NCI-H1092 (cell line): ENCODE measurements at places on chromosomes 5 and 9.

GRCh38 chr9:115775659-115776058 lies 377.9 kb upstream of the PAPPA start:
- DNase-seq, result no peak

- DNase-seq, result no peak
Measured at GRCh38 chr5:107501965-107502675, 168.6 kb downstream of the EFNA5 start.

DNA sequence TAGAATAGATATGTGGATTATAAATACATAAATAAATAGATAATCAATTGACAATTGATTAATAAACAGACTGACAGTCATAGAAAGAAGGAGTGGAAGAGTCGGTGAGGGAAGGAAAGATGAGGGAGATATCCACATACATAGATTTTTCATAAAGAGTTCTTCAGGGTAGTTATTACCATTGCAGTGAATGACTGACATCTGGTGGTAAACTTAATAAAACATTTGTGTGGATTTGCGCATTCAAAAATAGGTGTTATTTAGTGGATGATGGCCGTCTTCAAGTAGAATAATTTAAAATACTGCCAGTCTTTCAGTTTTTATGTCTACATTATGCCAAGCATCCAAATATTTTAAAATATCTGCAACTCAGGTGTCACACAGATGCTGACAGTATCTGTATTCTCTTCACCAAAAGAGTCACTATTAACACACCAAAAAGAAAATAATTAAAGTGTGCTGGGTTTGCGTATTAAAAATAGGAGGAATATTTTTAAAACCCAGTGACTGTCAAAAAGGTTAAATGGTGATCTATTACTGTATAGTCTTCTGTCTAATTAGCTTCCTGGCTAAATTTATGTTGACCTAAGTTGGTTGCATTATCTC lies 78.8 kb downstream of the GIN1 start:
- peak; percentile 24 for DNase-seq

DNA sequence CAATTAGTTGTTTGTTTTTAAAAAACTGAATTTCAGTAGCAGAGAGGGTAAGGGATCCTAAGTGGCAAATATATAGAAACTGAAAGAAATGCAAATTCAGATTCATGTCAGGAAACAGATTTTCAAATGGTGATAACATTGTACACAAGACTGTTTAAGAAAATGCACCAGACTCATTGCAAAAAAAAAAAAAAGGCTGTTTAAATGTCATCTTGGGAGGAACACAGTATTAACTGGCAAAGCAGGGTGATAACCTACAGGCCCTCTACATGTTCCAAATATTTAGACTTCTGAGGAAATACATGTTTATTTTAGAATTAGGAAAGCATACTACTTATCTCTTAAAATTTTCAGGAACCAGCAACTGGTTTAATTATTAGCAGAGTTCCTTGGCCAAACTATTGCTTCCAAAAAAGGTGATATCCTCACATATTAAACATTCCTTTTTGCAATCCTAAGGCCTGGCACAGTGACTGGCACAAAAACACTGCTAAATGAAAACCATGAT lies 114.5 kb downstream of the TSSK1B start:
- no peak for DNase-seq

- no peak for DNase-seq
Measured at GRCh38 chr5:99398976-99399375, 470.2 kb upstream of the CHD1 start.

- DNase-seq, result no peak
Measured at GRCh38 chr9:30732060-30732459, 1652.4 kb upstream of the ACO1 start.

DNA sequence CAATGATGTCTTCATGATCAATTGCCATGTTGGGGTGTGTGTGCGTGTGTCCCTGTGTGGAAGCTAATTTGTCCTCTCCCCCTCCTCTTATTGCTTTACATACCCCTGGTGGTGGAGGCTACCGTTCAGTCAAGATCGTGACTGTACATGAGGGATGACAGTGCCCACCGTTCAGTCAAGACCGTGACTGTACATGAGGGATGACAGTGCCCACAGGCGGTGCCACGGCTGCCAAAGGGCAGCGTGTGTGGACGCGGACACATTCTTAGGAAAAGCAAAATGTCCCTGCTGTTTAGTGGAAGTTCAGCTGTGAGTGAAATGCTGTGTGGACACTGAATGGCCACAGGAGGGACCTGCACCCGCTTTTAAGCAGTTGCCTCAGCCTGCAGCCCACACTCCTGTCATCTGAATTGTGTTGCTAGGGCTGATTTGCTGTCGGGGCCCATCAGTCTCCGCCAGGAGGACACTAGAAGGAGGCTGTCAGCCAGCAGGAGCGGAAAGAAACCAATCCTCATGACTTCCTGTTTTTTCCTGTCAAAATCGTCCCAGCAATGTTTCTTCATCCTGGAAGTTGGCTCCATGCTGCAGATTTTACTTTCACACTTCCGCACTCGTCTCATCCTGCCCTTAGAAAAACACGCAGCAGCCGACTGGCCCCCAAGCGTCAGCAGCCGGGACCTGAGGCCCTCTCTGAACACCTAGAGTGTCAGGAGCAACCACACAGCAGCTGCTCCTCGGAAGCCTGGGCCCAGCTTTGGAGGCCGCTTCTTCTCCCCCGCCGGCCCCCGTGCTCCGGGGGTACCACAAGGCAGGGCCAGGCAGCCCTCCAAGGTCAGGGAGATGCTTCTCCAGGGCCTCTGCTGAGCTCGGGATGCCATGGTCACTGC lies 9.1 kb downstream of the OR2V1 start:
- DNase-seq, result no peak

GRCh38 chr9:27019589-27019988 lies 14.1 kb upstream of the LRRC19 start:
- DNase-seq, result no peak

- DNase-seq, result no peak
Measured at GRCh38 chr5:10468256-10468655, 26.6 kb downstream of the ROPN1L start.

- DNase-seq, result no peak
Measured at GRCh38 chr9:15310107-15310850, 3.3 kb upstream of the TTC39B start.

DNA sequence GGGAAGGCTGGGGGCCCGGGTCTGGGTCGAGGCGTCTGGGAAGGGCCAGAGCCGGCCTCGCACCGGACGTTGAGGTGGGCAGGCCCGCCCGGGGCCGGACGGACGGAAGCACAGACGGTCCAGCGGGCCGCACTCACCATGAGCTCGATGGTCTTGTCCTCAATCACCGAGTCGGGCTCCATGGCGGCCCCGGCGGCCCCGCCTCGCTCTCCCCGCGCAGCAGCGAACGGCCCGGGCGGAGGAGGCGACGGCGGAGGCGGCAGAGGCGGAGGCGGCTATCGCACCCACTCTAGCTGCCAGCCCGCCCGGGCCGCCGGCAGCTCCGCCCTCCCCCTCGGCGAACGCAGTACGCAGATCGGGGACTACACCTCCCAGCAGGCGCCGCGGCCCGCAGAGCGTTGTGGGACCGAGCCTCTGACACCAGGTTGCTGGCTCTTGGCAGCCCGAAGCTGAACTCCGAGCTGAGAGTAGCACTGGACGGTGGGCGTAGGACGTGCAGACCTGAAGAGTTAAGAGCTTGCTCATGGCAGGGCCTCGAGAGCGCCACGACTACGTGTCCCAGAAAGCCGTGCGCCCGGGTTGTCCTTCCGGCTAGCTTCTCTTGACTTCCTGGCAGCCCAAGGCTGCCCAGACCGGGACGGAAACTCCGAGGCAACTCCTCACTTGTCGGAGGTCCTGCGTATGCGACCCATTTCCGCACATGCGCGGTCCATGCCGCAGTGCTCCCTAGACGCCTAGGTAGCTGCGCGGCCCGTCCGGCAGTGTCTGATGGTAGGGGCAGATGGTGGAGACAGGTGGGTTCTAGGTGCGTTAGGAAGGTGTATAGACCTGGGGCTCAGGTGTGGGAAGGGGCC lies at the start of gene FBXW11:
Gene FBXW11 (minus strand): TSS at position 318 of the 854 bp plus-strand sequence. CDS start 136 bp downstream, at position 182.
- DNase-seq, result peak; percentile 80

DNA sequence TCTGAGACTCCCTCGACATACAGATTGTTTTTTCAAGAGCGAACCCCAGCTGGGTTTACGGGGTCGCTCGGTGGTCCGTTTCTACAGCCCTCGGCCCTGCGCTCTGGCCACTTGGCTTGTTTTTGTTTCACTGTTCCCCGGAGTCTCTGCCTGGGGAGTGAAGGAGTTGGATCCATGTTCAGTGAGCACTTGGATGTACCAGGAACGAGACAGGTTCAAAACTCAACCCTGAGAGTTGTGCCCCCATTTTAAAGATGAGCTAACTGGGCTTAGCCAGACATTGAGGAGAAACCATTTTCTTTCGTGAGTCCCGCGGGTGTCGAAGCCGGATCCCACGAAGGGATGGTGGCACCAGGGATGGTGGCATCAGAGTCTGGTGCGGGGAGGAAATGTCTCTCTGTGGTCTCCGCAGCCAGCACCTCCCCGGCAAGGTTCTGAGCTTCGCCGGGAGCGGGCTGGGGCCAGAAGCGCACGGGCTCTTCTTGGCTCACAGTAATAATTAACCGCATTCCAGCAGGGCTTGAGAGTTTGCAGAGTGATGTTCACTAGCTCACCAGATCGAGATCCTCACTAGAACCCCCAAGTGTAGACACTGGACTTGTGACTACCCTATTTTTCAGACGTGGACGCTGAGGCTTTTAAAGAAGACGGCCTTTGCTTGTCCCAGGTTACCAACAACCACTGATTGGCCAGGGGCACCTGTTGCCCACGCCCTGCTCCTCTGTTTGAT lies 1.0 kb downstream of the MSX2 start:
- DNase-seq, result no peak

DNA sequence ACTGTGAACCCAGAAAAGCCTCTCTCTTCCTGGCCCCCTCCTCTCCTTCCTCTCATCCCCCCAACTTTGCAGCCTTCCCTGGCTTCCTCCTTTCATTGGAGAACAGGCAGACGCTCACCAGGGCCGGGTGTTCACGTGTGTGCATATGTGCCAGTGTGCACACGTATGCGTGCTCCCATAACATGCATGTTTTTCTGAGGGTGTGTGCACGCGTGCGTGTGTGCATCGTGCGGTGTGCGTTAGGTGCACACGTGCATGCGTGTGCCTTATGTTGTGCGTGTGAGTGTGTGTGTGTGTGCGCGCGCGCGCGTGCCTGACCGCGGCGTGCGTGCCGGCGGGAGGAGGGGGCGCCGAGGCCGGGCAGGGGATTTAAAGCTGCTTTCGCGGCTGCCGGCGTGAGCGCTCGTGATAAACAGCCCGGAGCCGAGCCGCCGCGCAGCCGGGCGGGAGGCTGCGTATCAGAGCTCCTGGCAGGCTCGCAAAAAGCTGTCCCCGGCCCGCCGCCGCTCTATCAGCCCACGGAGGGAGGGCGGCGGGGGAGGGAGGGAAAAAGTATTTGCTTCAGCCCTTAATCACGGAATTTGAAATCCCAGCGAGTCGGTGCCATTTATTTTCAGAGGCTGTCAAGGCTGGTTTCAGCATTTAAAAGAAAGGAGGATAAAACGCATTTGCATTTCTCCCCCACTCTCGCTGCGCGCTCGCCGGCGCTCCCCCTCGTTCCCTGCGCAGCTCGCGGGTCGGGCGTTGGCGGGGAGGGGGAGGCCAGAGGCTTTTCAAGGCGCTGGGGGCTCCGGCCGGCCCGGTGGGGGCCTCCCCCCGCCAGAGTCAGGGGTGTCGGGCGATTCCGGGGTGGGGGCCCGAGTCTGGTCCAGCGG lies 183.9 kb downstream of the C9orf50 start:
- no peak for DNase-seq

- DNase-seq, result no peak
Measured at GRCh38 chr5:14790911-14791310, 80.7 kb downstream of the ANKH start.

DNA sequence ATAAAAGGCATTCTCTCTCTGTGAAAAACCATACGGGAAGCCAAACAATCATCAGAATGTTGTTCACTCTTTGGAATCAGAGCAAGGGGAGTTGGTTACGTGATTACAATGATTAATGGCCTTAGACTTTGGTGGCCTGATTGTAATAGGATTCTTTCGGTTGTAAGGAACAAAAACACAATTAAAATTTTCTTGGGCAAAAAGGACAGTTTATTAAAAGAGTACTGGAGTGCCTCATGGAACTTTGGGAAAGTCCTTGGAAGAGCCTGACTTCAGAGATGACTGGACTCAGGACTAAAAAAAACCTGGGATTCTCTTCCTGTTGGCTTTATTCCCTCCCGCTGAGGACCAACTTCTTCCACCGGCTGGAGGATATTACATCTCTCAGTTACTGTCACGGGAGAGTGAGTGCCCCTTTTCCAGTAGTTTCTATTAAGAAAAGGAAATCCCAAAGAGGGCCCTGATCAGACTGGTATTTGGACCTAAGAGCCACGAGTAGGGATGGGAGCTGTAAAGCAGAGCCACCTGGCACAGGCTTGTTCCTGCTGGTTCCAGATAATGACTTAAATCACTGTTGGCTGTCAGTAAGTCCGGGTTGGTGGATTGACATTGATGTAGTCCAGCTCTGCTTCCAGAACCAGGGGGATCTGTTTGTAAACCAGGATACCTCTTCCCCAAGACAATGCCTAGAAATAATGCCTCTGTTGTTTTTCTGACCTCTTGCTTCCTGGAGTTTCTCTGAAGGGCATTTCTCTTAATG lies 53.9 kb downstream of the CFAP95 start:
- no peak for DNase-seq

GRCh38 chr5:160466889-160467554 lies 45.4 kb downstream of the PTTG1 start:
- DNase-seq, result no peak

GRCh38 chr5:35430381-35431162 lies 187.1 kb upstream of the SPEF2 start:
- no peak for DNase-seq

GRCh38 chr5:139634541-139634940 lies 13.6 kb upstream of the CXXC5 start:
- DNase-seq, result no peak

- DNase-seq, result no peak
Measured at GRCh38 chr5:132474131-132474723, 16.3 kb downstream of the IRF1 start.

DNA sequence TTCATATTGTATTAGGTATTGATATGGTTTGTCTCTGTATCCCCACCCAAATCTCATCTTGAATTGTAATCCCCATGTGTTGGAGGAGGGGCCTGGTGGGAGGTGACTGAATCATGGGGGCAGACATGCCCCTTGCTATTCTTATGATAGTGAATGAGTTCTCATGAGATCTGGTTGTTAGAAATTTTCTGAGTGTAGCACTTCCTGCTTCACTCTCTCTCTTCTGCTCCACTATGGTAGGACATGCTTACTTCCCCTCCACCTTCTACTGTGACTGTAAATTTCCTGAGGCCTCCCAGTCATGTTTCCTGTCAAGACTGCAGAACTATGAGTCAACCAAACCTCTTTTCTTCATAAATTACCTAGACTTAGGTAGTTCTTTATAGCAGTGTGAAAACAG lies 187.4 kb upstream of the SLC24A2 start:
- DNase-seq, result no peak

- DNase-seq, result no peak
Measured at GRCh38 chr5:38069360-38069759, 189.0 kb upstream of the EGFLAM start.

- peak; percentile 9 for DNase-seq
Measured at GRCh38 chr9:2676466-2676865, 40.8 kb upstream of the KCNV2 start.

DNA sequence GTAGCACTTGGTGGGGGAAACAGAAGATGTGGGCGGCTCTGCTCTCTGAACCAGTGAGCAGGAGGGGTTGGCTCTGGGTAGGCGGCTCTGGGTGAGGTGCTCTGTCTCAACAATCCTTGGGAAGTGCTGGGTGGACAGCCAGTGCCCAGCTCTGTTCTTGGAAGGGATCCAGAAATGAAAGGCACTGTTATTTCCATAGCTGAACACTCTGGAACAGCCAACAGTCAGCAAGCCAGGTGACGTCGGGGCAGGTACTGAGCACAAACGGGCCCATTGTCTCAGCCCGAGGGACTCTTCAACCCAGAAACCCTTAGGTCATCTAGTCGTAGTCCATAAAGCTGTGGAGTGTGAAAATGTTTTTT lies 36.3 kb downstream of the OLFM1 start:
- no peak for DNase-seq
